T-helper 17 cell (primary cell): ENCODE measurements at places on chromosomes 12 and 14.

GRCh38 chr12:40144023-40144422 is 38.1 kb upstream of the SLC2A13 start:
- no peak for DNase-seq

DNA sequence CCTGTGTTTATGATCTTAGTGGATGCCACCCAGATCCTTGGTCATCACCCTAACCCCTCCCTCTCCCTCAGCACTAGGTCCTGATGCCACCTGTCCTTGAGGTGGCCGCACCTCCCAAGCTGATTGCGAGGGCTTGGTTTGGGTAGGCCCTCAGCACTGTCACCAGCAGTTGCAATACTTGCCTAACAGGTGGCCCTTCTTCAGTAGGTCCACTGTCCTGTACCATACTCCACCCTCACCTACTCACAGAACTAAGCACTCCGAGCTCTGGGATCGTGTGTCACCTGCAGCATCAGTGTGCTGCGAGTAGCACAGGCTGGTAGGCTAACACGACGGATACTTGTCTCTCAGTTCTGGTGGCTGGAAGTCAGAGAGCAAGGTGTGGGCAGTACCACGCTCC is 14.0 kb upstream of the SERPINA12 start:
- DNase-seq: no peak

GRCh38 chr12:9626291-9626690 is 18.6 kb upstream of the KLRB1 start:
- no peak for DNase-seq

- no peak for DNase-seq
These were observed 36.3 kb downstream of the STON2 start for GRCh38 chr14:81363746-81364378.

- no peak for DNase-seq
These were observed 16.4 kb downstream of the CEP170B start for GRCh38 chr14:104881369-104881979.

DNA sequence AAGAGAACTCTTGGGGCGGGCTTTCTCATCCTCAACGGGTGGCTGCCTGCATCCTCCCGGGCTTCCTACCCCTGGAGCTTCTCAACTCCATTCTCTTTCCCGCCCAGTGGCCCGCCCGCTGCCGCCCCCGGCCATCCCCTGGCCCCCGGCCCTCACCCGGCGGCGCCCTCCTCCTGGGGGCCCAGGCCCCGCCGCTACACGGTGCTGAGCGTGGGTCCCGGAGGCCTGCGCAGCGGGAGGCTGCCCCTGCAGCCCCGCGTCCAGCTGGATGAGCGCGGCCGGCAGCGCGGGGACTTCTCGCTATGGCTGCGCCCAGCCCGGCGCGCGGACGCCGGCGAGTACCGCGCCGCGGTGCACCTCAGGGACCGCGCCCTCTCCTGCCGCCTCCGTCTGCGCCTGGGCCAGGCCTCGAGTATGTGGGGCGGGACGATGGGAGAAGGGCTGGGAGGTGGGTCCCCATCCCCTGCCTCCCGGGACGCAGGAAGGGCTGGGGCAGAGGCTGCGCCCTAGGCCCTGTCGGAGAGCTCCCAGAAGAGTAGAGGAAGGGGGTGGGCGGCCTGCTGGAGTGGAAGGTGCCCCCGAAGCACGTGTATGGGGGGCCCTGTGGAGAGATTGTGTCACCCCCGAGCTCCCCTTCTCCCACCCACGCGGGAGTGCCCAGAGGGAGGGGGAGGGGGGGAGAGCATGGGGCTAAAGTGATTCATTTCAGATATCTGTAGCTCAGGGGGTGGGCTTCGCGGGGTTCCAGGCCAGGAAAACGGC is 1.5 kb downstream of the LAG3 start:
- DNase-seq: no peak

- DNase-seq: no peak
These were observed 618.6 kb downstream of the AACS start for GRCh38 chr12:125683748-125684381.

- DNase-seq: no peak
These were observed 138.1 kb upstream of the AEBP2 start for GRCh38 chr12:19301223-19301622.

GRCh38 chr14:92924247-92924646 is 1.3 kb downstream of the CHGA start:
- DNase-seq: no peak

DNA sequence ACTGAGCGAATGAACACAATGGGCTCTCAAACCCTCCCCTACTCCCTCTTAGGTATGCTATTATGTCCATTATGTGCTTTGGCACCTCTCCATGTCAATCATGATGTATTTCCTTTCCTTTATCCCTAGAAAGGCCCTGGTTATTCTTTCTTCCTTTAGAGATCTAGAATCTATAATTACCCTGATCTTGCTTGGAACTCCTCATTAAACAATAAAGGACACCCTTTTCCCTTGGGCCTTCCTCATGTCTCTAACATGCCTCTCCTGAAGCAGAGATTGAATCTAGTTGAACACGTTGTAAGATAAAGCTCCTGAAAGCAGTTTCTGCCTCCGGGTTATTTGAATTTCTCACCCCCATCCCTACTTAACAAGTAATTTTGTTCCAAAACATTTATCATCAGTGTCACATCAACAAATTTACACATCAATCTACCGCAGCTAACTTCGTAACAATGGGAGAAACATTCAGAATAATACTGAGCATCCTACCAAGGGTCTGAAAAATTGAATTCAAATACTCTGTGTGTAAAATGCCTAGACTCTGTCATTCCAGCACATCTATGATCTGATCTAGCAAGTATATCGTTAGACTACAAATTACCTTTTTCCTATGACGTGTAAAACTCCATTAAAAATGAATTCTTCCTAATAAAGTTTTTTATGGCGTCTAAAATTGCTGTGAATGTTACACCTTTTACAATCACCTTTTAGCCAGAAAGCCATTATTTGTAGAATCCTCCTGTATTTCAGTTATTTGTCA is 5.4 kb downstream of the USP44 start:
- DNase-seq: no peak

DNA sequence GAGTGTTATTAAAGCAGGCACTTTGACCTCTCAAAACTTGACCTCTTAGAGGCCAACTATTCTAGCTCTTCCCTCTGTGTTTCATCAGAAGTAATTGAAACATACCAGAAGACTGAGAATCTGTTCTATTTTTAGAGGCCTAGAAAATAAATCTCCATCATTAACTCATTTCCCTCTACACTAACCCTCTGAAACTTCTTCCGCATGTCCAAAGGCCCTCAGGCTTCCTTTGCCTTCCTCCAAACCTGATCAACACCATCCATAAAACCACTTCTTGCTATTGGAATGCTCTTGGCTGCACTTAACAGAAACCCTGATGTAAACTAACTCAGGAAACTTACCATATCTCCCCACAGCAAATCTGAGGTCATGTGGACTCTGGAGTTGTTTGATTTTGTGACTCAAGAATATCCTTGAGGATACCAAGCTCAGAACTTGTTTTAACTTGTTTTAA is 196.4 kb downstream of the RPAP3 start:
- DNase-seq: no peak

GRCh38 chr14:71716041-71716772 is 216.0 kb upstream of the RGS6 start:
- no peak for DNase-seq

DNA sequence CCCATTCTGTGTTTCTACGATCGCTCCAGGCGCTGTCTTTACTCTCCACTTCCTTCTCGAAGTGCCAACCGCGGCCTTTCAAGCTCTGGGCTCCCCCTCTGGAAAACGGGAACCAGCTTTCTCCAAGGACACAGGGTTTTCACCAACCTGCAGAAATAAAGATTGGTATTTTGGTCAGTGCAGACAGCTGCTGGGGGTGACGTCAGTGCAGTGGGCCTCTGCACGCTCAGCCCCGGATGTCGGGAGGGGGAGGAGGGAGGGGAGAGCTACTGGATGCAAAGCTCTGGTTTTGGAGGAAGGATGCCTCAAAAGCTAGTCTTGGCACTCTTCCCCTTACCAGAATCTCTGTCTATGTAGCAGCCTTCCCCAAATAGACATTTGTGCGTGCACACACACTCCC is 19.9 kb downstream of the HRK start:
- DNase-seq: no peak

GRCh38 chr14:70149596-70150165 is 39.1 kb downstream of the SLC8A3 start:
- DNase-seq: no peak

GRCh38 chr12:111638556-111638955 is 39.4 kb upstream of the ATXN2 start:
- no peak for DNase-seq

GRCh38 chr12:54749191-54749818 is 101.1 kb upstream of the DCD start:
- no peak for DNase-seq

DNA sequence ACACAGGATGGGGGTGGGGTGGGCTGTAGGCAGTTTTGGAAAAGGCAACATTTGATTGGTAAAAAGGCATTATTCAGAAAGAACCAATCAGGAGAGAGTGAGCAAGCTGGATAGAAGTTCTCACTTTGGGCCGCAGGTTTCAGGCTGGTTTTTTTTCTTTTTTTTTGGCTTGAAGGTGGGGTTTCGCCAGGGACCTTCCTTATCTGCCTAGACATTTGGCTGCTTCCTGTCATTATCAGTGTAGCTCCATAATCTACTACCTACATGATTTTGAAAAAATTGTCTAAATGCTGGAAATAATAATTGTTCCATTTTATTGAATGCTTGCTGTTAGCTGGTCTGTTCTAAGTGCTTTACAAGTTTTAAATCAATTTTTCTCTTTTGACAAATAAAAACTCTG is 649.0 kb downstream of the TMTC2 start:
- DNase-seq: no peak

DNA sequence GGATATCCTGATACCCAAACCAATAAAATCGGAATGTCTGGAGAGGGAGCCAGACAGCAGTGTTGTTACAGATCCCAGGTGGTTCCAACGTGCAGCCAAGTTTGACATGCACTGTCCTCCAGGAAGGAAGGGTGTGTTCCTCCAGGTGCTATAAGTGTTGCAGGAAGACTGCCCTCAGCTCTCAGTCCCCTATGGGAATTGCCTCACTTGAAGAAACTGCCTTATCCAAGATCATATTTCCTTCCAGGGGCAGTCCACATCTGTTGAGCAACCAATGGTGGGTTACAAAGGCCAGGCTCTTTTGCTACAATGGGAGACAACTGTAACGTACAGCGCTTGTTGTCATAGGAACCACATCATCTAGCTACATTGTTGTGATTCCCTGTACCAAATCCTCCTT is 13.3 kb upstream of the FBXW8 start:
- DNase-seq: no peak

GRCh38 chr12:58372298-58372697 is 430.9 kb downstream of the ATP23 start:
- no peak for DNase-seq
